Right ventricle myocardium inferior (tissue), 1 donor: ENCODE measurements at places on chromosomes 7 and 10.

DNA sequence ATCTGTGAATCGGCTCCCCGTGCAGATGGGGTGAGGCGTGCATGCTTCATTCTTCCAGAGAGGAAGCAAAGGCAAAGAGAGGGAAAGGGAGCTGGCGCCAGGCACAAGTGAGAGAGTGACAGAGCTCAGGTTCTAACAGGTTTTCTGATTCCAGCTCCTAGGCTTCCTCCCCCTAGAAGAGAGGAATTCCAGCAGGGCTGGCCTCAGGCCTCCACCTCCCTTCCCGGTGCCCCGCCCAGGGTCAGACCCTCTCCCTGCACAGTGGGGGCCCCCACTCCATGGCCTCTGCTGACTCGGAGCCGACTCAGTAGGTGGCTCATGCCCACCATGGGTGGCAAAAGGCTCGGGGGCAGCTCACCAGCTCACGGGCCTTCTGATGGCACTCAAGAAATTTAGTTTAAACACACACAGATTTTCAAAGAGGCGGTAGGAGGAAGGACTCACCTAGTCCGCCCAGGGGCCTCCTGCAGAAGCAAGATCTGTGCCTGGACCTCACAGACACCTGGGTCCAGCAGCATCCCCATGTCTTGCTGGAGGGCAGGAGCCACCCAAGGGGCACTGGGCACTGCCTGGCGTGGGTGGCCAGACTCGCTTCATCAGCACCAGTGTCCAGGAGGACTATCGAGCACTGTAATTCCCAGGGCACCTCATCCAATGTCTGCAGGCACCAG is 183.5 kb downstream of the MAD1L1 start:
- DNase-seq = peak; percentile 45

GRCh38 chr7:6576024-6576866 is 1.0 kb upstream of the ZDHHC4 start:
- peak; percentile 23 for DNase-seq

- peak; percentile 77 for DNase-seq
Observed at GRCh38 chr10:73810735-73811465, 498 bp downstream of the NDST2 start.

DNA sequence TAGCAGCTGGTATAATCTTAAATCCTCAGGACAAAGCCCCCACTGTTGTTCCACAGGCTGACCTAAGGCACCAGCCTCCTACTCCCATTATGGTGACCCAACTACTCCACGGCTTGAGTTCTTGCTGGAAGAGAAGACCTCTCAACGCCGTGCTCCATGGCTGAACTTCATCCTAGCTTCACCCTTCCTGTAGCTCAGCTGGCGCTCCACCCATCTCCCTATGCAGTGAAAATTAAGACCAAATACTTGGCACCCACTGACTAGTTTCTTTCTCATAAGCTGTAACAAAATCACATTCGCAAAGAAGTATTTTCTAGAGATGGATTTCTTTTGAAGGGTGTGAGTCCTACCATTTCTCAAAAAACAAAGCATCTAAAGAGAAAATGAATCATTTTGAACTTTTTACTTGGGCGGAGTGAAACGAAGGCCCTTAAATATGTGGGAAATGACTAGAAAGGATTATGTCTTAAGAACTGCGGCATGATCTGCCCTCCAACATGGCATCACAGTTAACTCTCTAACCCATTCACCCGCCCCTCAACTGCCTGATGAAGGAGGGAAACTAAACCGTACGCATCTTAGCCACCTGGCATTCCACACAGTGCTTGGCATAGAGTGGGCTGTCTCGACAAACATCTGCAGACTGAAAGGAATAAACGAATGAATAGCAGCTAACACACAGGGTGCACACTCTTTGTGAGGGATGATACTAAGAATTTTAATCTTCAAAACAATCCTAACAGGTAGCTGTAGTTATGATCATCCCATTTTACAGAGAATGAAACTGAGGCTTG is 32.7 kb downstream of the GFRA1 start:
- DNase-seq = no peak

DNA sequence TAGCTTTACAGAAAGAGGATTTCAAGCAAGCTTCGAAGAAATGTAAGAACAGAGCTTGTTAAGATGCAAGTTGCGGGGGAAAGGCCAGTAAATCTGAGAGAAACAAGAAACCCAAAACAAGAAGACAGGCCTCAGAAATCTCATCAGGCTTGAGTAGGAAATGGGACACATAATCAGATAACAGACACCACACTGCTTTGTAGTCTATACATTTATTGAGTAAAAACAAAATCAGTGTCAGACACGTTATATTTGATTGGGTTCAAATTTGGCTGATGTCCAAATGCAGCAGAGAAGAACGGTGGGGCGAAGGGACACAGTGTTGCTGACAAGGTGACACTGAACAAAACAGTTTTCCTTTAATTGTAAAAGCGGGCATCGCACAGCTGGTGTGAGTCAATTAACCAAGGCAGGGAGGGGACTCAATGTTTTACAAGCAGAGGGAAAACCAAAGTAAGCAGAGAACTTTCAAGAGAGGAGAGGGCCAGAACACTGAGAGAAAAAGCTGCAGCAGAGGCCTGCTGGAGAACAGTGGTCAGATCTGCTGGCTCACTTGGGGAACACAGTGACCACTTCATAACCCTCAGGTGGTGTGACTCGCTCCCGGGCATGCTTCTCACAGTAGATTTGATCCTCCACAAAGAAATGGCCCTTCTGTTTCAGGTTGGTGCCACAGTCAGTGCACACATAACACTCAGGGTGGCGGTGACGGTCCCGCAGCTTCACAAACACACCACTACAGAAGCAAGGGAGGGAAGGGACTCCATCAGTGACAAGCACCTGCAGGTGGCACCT is 43.5 kb downstream of the ACSM6 start:
- DNase-seq = no peak

DNA sequence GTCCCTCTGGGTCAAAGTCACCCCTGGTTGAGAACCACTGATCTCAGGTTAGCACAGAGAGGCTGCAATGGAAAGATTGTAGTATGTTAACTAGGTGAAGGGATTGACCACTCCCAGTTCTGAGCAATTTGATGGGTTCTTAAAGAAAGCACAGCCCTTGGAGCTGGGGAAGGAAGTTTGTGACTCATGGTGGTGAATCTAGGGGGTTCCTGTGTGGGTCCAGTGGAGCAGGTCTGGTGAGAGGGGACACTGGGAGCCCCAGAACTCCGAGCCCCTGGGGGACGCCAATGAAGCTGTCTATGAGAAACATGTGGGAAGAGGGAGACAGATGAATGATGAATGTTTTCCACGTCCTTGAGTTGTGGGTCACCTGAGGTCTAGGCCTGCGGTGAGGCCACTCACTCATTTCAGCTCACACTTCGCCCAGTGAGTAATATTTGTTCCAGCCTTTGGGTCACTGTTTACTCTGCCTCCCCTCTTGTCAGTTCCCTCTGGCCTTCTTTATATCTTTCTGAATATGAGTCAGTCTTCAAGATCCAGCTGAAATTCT is 341.9 kb downstream of the LRMDA start:
- DNase-seq = no peak

DNA sequence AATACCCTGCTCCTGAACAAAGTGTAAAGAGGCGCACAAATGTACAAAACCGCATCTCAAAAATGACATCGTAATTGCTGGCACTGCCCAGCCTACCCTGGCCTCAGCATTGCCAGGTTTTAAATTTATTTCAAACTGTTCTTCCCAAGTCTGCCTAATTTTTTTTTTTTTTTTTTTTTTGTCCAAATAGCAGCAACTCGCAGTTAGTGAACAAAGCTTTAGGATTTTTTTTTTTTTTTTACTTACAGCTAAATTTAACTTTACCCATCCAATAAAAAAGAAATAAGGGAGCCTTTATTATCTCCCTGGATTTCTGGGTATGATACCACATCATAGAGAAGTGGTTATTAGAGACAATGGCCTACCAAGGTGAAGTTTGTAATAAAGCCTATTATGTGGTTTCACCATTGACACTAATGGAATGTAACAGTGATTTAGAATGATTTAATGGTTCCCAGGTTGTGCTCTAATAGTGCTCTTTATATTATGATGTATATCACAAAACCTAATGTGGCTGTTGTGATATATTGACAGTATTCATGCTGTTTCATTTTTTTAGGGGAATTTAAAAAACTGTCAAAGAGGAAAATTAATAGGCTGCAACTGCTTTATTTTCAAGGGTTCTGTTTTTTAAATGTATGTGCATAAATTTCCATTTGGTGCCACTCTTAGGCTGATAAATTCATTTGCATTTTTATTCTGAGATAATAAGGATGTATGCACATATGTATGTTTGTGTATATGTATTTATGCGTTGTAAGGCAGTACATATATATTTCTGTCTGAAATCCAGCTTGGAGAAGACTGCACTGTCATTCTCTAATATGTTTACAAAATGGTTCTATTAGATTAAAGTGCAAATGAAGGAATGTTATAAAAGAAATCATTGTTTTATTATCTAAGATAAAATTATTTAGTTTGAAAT is 309.0 kb downstream of the TFEC start:
- DNase-seq = no peak

DNA sequence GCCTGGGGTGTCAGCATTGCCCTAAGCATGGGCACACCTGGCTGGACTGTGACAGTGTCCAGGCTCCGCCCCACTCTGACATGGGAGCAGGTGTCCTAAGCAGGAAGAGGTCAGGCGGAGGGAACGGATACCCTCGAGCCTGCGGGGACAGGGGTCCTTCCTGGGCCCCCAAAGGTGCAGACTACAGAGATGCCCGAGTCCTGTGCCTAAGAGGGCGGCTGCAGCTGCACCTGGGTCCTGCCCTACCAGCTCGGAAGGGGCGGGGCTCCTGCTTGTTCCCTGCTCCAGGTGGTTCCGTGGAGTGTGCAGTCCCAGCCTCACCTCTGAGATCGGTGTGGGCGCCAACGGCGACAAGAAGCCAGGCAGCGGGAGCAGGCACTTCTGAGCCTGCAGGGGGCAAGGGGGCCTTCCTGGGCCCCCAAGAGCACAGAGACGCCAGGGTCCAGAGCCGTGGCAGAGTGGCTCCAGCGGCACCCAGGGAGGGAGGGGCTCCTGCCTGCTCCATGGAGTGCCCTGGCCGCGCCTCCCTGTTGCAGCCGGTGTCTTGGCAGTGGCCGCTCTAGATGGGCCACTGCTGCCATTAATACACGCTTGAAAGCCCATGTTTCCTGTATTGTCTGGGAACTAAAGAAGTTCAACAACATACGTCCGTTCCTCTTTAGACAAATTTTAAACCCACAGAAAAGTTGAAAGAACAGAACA is 64.5 kb upstream of the CACNA2D1 start:
- DNase-seq = no peak

GRCh38 chr7:86645225-86645608 is 1.5 kb downstream of the GRM3 start:
- no peak for DNase-seq

DNA sequence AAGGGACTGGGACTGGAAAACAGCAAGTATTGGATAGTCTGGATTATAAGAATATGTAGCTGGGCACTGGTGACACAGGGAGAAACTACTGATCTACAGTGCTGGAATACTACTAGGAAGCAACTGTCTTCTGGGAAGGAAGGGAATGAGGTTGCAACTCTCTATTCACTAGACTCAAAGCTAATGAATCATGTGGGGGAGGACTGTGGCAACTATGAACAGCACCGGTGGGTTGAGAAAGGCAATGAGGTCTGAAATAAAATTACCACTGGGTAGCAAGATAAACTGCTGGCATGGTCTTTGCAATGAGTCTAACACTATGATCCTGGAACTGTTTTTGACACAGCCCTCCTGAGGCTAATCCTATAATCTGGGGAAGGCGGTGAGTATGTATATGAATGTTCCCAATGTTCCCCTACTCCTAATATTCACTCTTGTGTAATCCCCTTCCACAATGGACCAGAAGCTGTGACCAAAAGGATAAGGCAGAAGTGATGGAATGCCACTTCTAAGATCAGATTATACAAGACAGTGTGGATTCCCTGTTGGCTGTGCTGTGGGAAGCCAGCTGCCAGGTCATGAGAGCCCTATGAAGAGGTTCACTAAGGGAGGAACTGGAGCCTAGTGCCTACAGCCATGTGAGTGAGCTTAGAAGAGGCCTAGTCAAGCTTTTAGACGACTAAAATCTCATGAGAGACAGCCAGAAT is 101.3 kb upstream of the DNAJB12 start:
- DNase-seq = no peak

DNA sequence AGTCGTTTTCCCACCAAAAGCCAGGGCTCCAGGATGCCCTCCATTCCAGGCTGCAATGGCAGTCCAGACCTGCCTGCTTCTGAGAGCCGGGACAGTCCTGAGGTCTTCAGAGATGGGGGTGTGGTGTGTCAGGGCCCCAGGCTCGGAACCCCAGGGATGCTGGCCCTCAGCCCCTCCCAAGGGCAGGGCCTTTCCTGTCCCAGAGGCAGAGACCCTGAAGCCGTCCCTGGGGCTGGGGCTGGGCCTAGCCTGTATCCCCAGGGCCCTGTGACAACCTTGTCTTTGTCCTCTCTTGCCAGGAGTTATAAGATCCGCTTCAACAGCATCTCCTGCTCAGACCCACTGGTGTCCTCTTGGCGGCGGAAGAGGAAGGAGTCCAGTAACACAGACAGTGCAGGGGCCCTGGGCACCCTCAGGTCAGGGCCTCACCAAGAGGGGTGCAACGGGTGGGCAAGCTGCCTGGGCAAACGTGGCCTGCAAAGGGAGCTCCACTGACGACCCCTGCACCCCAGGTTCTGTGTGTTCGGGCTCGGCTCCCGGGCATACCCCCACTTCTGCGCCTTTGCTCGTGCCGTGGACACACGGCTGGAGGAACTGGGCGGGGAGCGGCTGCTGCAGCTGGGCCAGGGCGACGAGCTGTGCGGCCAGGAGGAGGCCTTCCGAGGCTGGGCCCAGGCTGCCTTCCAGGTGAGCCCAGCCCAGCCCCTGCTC is 15.9 kb downstream of the NOS3 start:
- peak; percentile 70 for DNase-seq

DNA sequence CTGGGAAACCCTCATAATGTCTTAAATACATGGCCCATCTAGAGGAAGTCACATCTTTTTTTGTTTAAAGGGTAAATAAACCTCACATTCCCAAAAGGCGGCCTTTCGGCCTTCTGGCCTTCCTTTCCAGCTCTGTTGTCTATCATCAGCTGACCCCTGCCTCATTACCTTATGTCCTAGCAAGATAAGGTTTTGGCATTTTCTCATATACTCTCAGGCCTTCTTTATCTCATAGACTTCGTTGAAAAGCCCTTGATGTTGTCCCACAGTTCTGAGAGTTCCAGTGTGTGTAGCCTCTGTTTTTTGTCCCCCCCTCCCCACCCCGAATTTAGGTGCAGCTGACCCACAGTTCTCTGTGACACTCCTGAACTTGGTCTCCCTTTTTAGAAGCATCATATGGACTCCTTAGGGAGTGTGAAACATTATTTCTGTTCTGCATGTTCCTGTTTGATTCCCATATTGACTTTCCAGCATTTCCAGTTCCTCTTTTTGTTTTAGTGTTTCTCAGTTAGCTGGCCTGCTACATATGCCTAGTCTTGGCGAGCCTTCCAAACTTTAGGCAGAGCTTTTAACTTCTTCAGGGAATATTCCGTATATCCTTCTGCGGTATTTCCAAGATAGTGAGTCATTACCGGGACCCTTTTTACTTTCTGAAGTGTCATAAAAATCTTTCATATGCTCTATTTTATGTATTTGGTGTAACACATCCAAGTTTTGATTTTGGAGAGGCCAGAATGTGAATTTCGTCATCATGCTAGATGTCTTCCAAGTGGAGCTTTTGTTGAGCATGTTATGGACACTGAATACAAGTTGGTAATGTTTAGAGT is 138.5 kb downstream of the LRRC4 start:
- no peak for DNase-seq
